ENCODE measurements at places on chromosomes 5 and 9.
A peak's percentile ranks its signal among the peaks of the same experiment; 100 is the strongest.

GRCh38 chr5:59036274-59036961 lies 453.5 kb downstream of the RAB3C start:
- DNase-seq: no peak

- DNase-seq: no peak
Measured at GRCh38 chr5:67248703-67249589, 52.3 kb upstream of the CD180 start.

- no peak for DNase-seq
Measured at GRCh38 chr9:19533373-19533772, 124.6 kb downstream of the ACER2 start.

DNA sequence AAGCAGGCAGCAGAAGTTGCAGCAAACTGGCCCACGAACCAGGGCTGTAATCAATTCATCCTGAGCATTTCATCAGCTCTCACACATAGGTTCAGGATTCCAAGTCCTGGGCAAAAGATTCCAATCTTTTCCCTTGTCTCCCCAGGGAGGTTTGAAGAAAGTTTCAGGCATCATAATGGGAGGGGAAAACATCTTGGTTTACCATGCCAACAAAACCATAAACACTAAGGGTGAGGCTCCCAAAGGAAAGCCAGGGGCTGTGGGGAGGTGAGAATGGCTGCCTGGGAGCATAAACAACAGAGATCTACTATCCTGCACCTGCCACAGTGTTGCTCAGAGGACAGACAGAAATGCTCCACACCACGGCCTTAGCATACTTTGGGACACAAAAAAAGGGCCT lies 94.6 kb downstream of the SH3TC2 start:
- DNase-seq: no peak

- no peak for DNase-seq
Measured at GRCh38 chr5:42494414-42494813, 71.2 kb downstream of the GHR start.

DNA sequence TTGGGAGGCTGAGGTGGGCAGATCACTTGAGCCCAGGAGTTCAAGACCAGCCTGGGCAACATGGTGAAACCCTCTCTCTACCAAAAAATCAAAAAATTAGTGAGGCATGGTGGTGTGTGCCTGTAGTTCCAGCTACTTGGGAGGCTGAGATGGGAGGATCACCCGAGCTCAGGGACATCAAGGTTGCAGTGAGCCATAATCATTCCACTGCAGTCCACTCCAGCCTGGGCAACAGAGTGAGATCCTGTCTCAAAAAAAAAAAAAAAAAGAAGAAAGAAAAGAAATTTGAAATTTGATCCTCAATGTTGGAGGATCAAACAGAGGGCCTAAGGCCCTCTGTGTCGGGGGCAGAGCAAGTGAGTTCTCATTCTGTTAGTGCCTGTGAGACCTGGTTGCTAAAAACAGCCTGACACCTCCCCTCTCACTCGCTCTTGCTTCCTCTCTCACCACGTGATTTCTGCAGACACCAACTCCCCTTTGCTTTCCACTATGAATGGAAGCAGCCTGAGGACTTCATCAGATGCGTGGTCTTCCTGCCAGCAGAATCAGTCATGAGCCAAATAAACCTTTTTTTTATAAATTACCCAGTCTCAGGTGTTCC lies 8.4 kb upstream of the GOLPH3 start:
- no peak for DNase-seq

GRCh38 chr9:89470224-89470839 lies 27.6 kb downstream of the SEMA4D start:
- no peak for DNase-seq

GRCh38 chr5:92659246-92659645 lies 921.8 kb downstream of the NR2F1-AS1 start:
- no peak for DNase-seq

DNA sequence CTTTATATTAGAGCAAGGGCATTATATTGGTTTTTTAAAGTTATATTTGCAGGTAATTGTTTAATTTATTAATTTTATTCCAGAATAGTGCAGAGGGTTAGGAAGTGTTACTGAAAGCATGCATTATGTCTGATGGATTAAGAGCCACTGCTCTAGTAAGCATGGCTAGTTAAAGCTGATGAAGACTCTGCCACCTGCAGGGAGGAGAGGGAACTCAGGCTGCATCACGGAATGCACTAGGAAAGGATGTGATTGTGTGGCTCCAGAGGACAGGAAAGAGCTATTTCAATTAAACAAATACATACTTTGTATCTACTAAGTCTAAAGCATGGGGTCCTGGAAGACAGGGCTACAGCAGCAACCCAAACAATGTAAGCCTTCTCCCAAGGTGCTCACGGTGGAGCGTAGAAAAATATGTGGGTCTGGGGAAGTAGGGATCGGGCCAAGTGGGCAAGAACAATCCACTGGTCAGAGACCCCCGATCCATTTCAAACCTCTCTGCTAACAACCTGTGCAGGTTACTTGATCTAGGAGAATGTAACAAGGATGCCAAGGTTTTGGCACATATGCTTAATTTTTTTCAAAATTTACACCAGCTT lies 15.3 kb upstream of the GRXCR2 start:
- no peak for DNase-seq

GRCh38 chr5:40587376-40587775 lies 92.3 kb upstream of the PTGER4 start:
- no peak for DNase-seq

- DNase-seq: no peak
Measured at GRCh38 chr5:167792514-167792913, 498.9 kb upstream of the WWC1 start.

- no peak for DNase-seq
Measured at GRCh38 chr9:80554856-80555255, 983.1 kb downstream of the TLE4 start.

DNA sequence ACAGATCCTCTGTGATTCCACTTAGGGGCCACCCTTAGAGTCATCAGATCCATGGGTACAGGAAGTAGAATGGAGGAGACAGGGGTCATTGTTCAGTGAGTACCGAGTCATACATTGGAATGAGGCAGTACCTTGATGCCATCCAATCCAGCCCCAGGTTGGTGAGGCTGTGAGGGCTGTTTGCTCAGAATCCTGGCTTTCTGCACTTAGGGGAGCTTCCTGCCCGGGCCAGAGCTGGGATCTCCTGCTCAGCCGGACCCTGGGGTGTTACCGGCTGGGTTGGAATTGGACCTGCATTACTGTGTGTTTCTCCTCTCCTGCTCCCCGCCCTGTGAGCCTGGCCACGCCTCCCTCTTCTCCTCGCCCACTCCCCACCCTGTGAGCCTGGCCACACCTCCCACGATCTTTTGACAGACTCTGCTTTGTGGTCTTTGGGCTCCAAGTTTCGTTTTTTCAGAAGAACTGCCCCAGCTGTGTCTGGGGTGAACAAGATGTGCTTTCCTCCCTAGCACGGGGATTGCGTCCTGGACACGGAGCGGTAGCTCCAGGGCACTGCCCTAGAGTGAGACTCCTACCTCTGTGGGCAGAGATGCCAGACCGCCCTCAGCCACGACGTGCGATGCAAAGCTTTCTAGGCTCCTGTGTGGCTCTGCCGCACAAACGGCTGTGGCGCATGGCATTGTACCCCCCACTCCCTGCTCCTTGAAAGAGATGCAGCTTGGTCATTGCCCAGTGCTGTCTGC lies 15.4 kb downstream of the TRAF2 start:
- no peak for DNase-seq

DNA sequence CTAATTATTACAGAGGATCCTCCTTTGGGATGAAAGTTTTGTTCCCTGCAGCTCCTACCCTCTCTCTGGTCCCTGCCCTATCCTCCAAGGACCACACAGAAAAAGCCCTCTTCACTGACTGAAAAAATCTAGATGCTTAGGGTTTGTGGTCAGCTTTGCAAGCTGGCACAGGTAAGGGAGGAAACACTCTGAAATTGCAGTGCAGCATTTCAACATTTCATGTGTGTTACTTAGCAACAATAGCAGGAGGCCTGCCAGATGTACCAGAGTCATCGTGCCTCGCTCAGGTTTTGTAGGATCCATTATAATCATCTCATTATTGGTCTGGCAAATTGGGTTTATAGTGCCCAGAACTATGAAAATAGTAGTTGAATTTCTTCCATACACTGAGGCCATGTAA lies 109.5 kb downstream of the PALM2AKAP2 start:
- no peak for DNase-seq

GRCh38 chr5:159161361-159162214 lies 47.8 kb downstream of the RNF145 start:
- no peak for DNase-seq

DNA sequence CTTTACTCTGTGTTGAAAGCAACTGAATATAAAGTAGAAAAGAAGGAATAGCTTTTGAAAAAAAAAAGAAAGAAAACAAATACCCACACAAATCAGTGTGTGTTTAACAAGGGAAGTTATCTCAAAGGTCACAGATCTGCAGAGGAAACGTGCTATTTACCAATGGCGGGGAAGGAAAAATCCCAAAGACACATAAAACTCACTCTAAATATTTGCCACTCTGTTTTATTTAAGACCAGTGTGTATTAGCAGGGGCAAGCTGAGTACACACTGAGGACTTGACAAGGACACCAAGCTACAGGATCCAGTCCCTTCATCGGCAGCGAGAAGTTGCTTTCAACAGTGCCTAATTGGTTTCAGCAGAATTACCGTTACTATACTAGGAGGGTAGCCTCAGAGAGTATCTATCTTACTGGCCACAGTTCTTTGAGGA lies 252.5 kb downstream of the DEPDC1B start:
- no peak for DNase-seq

DNA sequence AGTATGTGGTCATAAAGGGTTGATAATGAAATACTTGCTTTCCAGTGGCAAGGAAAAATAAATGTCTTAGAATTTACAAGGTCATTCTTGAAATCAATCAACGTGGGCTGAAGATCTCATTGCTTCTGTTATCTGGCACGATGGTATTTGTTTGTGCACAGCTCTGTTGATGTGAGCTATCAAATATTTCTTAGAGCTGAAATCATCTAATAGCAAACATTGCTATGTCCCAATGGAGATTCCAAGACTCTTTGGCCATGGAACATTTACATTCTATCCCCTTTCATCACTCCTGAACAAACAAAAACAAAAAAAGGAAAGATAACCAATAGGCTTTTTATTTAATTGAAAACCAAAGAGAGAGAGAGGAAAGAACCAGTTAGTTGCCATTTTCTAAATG lies 111.5 kb upstream of the CCDC152 start:
- no peak for DNase-seq

GRCh38 chr9:35673132-35674024 lies at the start of gene CA9:
TSS of gene CA9 (plus strand) at chr9:35673928. CDS start at chr9:35673960, 32 bp downstream.
- DNase-seq: peak; percentile 98

- no peak for DNase-seq
Measured at GRCh38 chr9:13478160-13478559, 198.7 kb upstream of the MPDZ start.

DNA sequence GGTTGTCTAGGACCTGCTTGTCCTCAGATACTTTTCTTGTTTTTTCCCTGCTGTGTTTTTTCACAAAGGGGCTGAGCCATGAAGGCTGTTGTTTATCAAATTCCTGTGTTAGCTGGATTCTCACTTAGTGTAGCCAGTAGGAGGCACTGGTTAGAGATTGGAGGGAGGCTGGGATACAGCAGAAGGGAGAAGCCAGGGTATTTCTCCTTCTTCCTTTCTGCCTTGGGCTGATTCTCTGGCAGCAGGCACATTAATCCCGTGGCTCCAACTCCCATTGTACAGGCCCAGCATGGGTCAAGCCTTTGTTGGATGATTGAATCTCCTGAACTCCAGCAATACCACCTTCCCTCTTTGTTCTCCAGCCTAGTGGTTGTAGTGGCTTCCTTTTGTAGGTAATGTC lies 46.4 kb upstream of the FAM170A start:
- DNase-seq: no peak

DNA sequence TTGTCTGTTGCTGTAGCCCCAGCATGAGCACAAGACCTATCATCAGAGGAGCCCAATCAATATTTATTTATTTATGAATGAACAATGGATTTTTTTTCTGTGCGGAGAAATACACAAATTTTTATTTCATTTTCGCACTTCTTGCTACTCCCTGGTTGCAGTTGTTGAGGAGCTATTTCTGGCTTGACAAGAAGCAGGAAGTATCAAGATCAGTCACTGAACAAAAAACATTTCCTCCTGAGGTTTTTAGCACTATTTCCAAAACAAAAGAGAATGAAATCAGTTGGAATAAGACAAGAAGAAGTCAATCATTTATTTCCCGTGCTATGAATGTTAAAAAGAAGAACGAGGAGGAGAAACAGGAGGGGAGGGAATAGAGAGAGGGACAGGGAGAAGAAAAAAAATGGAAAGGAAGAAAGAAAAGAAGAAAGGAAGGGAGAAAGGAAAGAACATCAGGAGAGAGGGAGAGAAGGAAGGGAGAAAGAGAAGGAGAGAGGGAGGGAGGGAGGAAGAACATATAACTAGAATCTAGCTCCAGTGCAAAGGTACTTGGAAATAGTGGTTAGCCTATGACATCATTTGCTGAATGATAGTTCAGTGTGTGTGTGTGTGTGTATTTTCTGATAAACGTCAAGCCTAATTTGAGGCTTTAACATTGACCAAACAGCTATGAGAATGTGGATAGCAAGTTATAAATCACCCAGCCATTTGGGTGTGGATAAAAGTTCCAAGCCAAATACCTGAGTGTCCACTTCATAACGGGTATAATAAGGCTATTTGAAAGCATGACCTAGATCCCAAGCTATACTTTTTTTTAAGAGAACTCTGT lies 586.0 kb downstream of the EBF1 start:
- no peak for DNase-seq

All from C1 segment of cervical spinal cord (tissue), 14 donors.